HEK293T (cell line): ENCODE measurements at places on chromosomes 16 and 17.

DNA sequence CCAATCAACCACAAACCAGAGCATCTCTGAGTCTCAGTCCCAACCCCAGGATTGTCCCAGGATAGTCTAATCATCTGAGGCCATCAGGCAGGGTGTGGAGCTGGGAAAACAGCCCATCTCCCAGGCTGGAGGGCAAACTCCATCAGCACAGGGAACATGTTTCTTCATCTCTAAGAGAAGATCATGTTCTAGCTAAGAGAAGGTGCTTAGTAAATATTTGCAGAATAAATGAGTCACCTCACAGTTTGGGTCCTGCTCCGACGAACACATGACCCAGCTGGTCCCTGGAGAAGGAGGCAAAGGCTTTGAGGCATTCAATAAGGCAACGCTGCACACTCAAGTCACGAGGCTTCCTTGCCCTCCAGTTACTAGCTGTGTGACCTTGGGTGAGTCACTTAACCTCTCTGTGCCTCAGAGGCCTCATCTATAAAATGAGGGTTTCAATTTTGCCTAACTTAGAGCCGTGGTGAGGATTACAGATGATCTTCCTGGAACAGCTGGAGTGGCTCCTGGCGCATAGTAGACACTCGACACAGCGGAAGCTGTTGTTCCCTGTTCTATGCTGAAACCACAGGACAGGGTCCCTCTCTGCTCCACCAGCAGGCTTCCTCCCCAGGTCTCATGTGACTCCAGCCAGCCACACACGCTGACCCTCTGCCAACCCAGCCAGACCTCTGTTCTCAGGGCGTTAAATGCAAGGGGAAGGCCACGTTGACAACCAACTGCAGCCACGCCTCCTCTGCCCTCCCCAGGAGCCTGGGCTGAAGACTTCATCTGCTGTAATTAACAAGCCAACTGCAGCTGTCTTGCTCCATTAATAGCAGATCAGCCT lies 10.3 kb upstream of the RPL38 start:
- no peak for DNase-seq

GRCh38 chr17:20063665-20064648 lies 54.8 kb downstream of the SPECC1 start:
- no peak for DNase-seq

- peak; percentile 95 for DNase-seq
Measured at GRCh38 chr16:89289428-89290395, 72.2 kb downstream of the ZNF778 start.

DNA sequence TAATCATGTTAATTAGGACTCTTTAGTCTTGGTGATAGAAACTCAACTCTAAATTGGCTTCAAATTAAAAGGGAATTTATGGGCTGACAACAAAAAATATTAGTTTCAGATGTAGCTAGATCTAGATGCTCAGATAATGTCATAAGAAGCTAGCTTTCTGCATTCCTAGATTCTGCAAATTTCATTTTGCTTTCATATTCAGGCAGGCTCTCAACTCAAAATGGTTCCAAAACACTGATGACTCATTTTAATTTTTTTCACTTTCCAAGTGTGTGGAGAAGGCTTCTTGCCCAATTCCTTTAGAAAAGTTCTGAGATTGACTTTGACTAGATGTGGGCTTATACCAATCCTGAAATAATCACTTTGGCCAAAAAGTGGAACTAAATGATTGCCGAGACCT lies 236.7 kb upstream of the GOT2 start:
- no peak for DNase-seq

DNA sequence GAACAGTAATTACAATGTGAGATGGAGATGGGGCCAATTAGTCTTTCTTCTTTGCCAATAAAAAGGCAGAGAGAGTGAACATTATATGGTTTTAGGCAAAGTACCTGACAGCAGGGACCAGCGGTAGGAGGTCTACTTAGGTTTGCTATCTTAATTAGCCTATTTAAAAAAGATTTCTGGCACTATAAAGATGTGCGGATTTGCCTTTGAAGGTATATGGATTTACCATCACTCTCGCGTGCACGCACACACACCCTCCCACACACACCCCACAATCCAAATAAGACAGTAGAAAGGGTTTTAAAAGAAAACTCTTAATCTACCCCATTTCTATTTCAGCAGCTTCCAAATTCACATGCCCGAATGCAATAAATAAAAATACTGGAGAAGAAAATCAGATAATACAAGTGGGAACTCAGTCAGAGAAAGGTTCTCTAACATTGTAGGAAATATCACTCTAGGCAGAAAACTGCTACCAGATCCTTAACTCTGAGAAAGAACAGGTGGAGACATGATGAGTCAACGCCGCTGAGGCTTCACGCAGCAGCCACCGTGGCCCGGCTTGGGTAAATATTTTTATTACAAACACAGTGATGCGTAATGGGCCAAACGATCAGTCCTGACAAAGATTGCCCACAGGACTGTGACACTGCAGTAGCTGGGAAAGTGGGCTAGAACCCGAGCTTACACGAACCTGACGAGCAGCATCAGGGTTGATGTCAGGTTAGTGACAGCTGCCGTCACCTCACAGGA lies 66.6 kb upstream of the AXIN2 start:
- DNase-seq = peak; percentile 45

GRCh38 chr16:74984194-74984528 lies 762 bp downstream of the WDR59 start:
- no peak for DNase-seq

DNA sequence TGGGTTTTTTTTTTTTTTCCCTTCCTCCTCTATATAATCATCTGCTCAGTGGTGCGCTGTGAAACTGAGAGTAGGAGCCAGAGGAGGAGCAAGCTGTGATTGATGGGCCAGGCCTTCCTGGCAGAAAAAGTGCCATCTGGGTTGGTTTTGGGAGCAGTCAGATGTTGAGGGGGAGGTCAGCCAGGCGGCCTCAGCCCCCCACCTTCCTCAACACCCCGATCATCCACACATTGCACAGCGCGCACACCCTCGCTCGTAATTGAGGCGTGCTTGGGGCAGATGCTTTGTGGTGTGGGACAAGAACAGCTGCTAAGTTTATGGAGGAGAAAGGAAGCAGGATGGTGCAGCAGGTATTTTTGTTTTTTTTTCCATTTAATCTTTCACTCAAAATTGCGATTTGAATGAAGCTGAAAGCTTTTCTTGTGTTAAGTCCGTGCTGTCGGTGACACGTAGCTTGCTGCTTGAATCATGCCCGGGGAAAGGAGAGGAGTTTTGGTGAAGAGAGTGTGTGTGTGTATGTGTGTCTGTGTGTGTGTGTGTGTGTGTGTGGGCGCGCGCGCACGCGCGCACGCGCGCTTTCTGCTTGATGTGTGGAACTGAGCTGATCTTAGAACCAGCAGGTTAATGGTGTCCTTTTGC lies 177.4 kb downstream of the RBFOX1 start:
- DNase-seq = no peak

DNA sequence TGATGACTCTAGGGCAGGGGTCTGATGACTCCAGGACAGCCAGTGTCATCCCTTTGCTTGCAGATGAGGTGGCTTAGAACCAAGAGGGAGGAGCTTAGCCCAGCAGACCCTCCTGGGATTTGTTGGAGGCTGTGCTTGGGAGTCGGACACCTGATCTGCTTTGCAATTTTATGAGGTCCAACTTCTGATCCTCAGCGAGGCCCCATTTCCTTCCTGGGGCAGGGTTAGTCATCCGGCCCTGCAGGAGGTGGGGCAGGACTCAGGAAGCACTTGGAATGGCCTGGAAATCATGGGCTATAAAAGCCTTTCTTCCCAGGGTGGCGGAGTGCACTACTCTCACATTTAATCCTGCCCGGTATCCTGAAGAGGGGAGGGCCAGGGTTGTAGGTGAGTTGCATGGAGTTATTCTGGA lies 168.5 kb downstream of the MSI2 start:
- peak; percentile 71 for DNase-seq

DNA sequence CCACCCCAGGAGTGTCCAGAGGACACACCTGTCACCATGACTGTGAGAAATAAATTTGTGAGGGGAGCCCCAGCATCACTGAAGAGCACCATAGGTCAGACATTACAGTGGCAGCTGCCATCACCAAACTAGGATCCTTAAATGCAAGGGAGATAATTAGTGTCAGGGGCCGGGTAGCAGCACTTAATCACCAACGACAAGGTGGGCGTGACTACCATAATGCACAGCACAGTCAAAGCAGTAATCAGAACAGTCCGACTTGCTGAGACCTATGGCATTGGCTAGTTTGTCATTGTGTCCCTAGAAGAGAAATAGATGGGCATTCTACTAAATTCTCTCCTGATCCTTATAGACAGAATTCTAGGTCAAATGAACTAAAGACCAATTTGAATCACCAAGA lies 856.7 kb upstream of the GOT2 start:
- no peak for DNase-seq

DNA sequence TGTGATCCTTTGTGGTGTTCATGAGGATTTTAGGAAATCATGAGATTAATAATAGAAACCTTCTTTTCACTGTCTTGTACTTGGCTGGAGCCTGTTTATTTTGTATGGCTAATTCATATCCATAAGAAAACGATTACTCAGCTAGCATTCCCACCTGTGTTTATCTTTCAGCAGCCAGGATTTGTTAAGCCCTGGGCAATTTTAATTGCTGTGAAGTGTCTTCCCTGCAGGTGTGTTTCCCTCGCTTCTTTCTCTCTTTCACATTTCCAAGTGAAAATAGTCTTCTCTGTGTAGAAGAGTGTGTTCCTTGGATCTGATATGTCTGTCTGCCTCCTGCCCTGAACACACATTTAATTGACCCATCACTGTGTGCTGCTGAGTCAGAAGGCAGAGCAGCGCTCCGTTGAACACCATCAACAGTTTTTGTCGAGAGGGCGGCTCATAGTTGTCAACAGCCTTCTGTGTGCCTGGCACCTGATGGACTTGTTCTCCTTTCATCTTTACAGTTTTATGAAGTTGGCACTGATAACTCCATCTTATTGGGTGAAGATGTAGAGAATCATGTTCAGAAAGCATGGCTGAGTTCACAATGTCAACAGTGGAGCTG lies 83.2 kb downstream of the SPECC1 start:
- DNase-seq = no peak

GRCh38 chr17:4247361-4247970 lies 16.3 kb downstream of the ANKFY1 start:
- DNase-seq = no peak

DNA sequence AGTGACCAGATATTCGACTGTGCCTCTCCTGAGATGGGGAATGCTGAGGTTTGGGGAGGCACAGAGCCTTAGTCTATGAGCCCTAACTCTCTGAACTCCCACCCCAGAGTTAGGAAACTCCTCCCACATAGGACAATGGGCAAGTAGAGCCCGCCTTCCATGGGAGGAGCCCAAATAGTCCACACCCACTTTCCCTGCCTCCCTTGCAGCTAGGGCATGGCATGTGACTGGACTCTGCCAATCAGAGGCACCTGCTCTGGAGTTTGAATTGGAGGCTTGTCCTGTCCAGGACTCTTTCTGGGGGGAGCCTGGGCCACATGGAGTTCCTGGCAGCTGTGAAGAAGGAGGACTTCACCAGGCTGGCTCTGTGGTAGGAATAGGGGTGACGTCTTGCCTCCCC lies 48.4 kb downstream of the SOCS1 start:
- DNase-seq = no peak

DNA sequence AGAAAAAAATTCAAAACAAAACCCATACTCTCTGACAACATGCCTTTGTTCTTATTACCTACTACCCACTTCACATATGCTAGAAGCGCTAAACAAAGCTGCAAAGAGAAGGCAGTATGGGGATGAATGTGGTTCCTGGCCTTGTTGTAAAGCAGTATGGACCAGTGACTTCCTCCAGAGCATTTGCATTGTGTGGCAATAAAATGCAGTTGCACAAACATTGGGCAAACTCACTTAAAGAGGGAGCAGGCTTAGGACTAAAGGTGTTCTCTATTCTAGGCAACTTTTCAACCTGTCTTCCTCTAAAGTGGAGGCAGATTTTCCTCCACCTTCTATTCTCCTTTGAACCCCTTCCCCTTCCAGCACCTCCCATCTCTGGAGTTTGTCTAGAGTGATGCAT lies 17.1 kb downstream of the TMIGD1 start:
- no peak for DNase-seq

GRCh38 chr16:57700781-57701551 lies 6.4 kb downstream of the DRC7 start:
- no peak for DNase-seq

DNA sequence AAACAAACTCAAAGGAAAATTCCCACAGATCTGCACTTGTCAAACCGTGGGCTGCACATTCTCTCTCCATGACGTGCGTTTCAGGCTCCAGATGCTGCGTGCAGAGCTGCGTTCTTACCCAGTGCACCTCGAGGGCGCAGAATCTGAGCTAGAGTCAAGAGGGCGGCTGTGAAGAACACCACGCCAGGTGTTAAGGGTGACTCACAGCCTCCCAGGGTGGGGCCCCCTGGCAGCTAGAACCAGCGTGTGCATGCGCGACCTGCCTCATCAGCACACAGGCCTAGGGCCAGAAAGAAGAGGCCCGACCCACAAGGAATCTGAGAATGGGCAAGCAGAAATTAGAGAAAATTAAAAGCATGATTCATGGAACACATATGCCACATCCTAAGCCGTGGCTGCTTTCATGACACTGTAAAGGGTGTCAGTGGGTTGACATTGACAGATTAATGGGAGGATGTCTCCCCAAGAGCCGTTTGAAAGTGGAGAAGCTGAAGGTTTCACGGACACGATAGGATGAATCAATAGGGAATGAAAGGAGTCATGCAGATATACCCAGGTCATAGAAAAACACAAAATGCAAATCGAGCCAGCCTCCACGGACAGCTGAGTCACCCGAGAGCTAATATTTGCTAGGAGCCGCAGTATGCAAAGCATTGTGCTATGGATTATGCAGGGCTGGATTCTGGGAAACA lies 29.0 kb downstream of the MARCHF10 start:
- no peak for DNase-seq

DNA sequence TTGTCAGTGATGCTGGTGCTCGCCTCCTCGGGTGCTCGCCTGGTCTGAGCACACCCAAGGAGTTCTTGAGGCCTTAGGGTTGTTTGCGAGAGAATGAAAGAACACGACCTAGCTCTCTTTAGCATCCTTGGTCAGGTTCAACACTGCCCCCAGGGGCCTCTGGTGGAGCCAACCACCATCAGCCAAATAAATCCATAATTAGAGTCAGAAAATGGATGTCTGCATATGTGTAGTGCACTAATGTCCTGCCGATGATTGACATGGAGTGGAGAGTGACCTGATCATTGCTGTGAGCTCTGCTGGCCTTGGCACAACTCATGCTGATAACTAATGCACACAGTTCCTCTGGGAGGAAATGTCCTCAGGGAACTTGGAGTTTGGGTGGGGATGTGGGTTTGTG lies 8.2 kb upstream of the STH start:
- DNase-seq = no peak

DNA sequence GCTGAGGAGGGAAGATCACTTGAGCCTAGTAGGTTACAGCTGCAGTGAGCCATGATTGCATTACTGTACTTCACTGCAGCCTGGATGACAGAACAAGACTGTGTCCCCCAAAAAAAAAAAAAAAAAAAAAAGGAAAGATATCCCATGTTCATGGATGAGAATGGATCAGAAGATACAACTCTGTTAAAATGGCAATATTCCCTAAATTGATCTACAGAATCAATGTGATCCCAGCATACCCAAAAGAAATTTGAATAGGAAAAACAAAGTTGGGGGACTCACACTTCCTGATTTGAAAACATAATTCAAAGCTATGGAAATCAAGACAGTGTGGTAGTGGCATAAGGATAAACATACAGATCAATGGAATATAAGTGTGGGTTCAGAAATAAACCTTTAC lies 12.7 kb upstream of the KANSL1 start:
- DNase-seq = no peak

GRCh38 chr16:5016967-5017677 lies 16.6 kb downstream of the NAGPA start:
- no peak for DNase-seq
